Osteoblast (primary cell): ENCODE measurements at places on chromosomes 6 and 20. TPM values are rescaled to one million over a fixed set of nuclear protein-coding genes. Genes with fewer than 3 reads are reported as not detected.
A peak's percentile ranks its signal among the peaks of the same experiment; 100 is the strongest.

Gene SIRPB2
- under 0.01 TPM in 1 of 2 replicates, not detected in the other for total RNA-seq

Gene RBPJL
- not detected in 2 replicates for total RNA-seq

Gene ERGIC3
- 475 and 538 TPM in 2 replicates for total RNA-seq

DNA sequence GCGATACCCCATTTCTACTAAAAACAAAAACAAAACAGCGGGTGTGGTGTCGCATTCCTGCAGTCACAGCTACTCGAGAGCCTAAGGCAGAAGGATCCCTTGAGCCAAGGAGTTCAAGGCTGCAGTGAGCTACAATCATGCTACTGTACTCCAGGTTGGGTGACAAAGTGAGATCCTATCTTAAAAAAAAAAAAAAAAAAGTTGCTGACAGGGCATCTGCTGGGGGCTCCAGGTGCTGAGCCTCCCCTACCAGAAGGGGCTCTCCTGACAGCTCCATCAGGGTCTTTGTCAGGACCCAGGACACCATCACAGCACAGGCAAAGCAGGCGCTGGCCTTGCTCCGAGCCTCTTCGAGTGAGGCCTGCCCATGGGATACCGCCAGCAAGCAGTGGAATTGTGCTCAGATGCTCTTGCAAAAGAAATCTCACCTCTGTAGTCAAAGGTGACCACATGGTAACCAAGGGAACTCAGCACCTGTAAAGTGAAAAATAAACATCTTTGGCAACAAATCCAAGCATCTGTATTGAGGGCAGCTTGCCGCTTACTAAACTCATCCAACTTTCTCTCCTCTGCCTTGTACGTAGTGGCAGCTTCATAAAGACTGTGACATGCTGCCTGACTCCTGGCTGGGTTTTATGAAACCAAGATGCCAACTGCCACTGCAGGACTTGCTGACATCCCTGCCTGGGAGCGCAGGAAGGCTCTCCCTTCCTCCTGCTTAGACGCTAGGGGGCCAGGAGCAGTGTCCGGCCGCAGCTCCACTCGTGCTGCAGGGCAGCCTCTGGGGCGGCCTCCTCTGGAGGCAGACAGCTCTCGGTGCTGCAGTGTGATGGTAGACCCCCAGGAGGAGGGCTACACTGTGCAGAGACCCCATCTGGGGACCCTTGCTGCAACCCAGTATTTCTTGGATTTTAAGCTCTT, 66.9 kb downstream of the PYGB start:
- peak; percentile 85 for DNase-seq
- H3K27me3 ChIP-seq = no peaks in the 10 kb centered on the region
- no peak overlapping the region for H3K4me3 ChIP-seq
- peaks cover 3% of the 10 kb centered on the region for H3K36me3 ChIP-seq
- peak overlapping the region; percentile 70 for H3K27ac ChIP-seq
- peaks cover 31% of the 10 kb centered on the region for H3K4me1 ChIP-seq

- H3K4me1 ChIP-seq = peaks cover 14% of the 10 kb centered on the region
- peaks cover 5% of the 10 kb centered on the region for H3K36me3 ChIP-seq
- H3K4me3 ChIP-seq = no peak overlapping the region
- H3K27ac ChIP-seq = no peak overlapping the region
Observed at GRCh38 chr6:53280207-53280606, 68.5 kb downstream of the ELOVL5 start.

- peaks cover 3% of the 10 kb centered on the region for H3K36me3 ChIP-seq
- H3K4me3 ChIP-seq = no peak overlapping the region
- peaks cover 14% of the 10 kb centered on the region for H3K4me1 ChIP-seq
- H3K27ac ChIP-seq = no peak overlapping the region
- no peak for DNase-seq
Observed at GRCh38 chr6:56660381-56660730, 17.7 kb upstream of the DST start.

GRCh38 chr20:48407710-48408109, 420.1 kb downstream of the PREX1 start:
- no peaks in the 10 kb centered on the region for H3K4me1 ChIP-seq
- no peak overlapping the region for H3K27ac ChIP-seq
- DNase-seq = no peak
- peaks cover 7% of the 10 kb centered on the region for H3K27me3 ChIP-seq

- no peak for DNase-seq
- H3K4me1 ChIP-seq = no peaks in the 10 kb centered on the region
- H3K27me3 ChIP-seq = no peaks in the 10 kb centered on the region
- no peak overlapping the region for H3K4me3 ChIP-seq
- no peaks in the 10 kb centered on the region for H3K36me3 ChIP-seq
Observed at GRCh38 chr20:11881449-11881848, 36.2 kb upstream of the BTBD3 start.
